Stimulated activated CD4-positive, alpha-beta T cell treated with anti-CD3 and anti-CD28 coated beads, Interleukin-12 subunit alpha, Interleukin-12 subunit beta, amount 100 ng/mL, for 24 hours (primary cell): ENCODE measurements at places on chromosomes 3 and 15.
A peak's percentile ranks its signal among the peaks of the same experiment; 100 is the strongest.

DNA sequence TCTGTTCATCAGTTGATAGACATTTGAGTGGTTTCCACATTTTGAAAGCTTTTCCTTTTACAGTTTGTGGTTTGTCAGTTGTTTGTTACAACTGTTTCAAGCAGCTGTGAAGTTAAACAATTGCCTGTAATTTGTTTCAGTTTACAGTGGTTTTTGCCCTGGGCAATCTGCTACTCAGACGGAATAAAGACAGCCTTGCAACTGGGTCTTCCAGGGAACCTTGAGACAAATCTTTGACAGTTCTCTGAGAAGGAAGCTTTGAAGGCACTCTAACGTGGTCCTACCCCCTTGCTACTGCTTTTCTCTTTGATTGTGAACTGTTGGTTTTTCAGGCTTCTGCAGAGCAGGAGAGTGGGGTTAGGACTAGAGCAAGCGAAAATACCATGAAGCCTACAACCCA lies 28.0 kb downstream of the LRRC28 start:
- no peak for DNase-seq

DNA sequence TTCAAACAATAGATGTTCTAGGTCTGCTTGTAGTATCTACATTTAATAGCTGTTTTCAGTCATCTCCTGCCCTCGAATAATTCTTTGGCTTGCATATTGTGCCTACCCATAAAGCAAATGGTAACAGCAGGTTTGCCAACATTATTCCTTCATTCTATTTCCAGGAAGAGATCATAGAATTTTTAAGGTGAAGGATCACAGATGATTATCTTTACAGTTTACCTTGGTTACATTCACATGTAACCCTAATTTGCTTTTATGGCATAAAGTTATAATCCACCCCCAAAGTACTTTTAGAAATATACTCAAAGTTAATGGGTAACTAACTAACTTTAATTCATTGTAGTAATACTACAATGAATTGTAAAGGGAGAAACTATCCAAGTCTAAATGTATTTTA lies 315.5 kb downstream of the NSUN3 start:
- DNase-seq = no peak

- no peak for DNase-seq
These were observed 67.0 kb upstream of the SLC25A26 start for GRCh38 chr3:66153481-66154443.

DNA sequence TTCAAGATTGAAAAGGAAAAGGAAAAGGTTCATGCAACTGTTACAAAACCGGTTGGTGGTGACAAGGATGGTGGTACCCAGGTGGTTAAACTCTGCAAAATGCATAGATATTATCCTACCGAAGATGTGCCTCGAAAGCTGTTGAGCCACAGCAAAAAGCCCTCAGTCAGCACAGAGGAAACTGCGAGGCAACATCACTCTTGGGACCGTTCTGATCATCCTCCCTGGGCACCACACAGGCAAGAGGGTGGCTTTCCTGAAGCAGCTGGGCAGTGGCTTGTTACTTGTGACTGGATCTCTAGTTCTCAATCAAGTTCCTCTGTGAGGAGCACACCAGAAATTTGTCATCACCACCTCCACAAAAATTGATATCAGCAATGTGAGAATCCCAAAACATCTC lies 86.9 kb downstream of the PLCH1 start:
- DNase-seq = no peak

DNA sequence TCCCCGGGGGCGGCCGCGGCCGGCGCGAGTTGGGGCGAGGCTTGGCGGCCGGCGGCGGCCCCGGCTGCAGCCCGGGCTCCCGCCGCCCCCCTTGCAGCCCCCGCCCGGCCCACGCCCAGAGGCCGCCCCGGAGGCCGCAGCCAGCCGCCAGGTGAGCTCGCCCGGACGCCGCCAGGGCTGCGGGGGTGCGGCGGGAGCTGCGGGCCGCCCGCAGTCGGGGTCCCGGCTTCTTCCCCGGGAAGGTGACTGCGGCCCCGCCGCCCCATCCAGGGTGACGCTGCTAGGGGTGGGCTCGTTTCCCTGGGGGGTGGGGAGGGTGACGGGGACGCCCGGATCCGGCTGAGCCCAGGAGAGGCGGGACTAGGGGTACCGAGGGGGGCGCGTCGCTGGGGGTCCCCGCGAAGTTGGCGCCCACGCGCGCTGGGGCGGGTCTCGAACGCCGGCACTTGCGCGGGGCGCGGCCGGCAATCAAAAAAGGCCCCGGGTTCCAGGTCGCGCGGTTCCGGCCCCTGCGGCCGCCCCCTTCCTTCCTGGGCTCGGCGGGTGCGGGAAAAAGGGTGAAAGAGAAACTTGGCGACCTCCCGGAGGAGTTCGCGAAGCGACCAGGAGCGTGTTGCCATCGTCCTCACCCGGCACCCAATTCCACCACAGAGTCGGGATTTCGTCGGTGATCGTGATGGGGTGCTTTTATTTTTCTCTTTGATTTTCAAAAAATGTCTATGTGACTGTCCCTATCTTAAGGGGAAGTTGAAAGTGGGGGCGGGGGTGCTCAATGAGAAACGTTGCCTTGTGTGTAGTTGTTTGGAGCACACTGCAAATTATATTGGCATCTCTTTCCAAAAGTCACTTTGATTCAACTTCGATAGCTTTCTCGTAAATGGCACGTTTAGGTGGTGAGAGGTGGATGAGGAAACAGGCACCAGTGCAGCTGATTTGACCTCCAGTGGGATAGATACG lies 619 bp downstream of the ATXN7 start:
- peak; percentile 25 for DNase-seq

GRCh38 chr3:123390865-123391600 lies 57.9 kb downstream of the ADCY5 start:
- DNase-seq = no peak

DNA sequence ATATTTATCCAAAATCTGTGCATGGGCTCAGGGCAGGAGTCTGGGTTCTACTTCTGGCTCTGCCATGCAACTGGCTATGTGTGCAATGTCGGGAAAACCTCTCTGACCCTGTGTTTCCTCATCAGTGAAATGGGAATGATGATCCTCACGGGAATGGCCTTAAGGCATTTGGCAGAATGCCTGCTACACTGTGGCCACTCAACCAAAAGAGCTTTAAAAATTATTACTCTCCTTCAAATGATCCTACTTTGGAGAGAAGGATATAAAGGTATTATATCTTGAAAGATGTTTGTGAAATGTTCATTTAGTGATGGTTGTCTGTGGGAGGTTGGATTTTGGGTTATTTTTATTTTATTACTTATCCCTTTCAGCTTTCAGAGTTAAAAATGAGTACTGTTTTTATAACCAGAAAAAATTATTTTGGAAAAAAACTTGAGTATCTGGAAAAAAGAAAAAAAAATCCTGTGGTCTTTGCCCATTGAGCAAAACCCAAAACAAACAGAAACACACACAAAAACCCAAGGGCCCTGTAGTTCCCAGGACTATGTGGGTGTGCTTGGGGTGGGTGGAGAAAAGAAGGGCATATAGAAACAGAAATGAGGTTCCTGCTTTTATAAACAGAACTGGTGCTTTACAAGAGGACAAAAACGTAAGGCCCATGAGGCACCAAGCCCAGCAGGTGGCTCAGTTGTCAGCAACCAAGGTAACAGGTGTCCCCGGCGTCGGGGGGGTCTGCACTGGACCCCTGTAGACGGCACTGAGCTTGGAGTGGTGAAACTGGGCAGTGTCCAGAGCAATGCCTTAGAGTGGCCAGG lies 22.0 kb downstream of the RGMA start:
- no peak for DNase-seq

- no peak for DNase-seq
These were observed 18.1 kb upstream of the VGLL4 start for GRCh38 chr3:11661827-11662226.

GRCh38 chr3:79767905-79768267 lies at the start of gene ROBO1:
ROBO1 (minus strand) TSS chr3:79767998.
- no peak for DNase-seq

GRCh38 chr15:61243983-61244593 lies 15.0 kb upstream of the RORA start:
- DNase-seq = no peak

GRCh38 chr15:29364426-29365078 lies 94.9 kb upstream of the NSMCE3 start:
- no peak for DNase-seq

DNA sequence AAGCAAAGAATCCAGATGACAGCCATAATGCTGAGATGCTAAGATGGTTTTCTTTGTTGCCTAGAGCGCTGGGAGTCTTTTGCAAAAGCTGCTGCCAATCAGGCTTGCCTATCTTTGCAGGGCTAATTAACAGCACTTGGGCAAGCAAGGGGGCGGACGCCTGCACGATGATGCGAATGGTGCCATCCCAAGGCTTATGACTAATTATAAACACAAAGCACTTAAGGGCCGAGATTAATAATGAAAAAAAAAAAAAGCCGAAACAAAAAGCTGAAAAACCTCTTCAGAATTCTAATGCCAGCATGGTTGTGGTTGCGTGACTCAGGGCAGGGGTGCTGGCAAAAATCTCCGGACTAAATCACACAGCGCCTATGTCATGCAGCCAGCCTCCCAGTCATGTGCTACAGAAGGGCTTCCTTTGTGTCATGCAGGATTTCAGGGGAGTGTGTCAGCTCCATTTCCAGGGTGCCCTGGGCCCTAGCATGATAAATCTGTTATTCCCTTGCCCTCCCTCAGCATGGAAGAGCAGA lies 185.0 kb upstream of the ANKRD28 start:
- DNase-seq = no peak

DNA sequence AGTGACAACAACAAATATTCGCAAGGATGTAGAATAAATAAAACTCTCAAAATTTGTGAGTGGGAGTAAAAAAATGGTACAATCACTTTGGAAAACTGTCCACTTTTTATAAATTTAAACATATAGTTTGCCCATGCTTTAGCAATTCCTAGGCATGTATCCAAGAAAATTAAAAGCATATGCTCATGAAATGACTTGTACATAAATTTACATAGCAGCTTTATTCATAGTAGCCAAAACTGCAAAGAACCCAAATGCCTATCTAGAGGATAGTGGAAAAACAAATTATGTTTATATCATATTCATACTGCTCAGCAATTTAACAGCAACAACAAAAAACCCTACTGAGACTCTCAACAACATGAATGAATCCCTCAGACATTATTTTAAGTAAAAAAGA lies 363.6 kb upstream of the CCDC54 start:
- DNase-seq = no peak

GRCh38 chr15:59437817-59438624 lies at the start of gene FAM81A:
FAM81A (plus strand) TSS chr15:59438186; CDS start chr15:59458627, 20,441 bp downstream.
- peak; percentile 40 for DNase-seq

DNA sequence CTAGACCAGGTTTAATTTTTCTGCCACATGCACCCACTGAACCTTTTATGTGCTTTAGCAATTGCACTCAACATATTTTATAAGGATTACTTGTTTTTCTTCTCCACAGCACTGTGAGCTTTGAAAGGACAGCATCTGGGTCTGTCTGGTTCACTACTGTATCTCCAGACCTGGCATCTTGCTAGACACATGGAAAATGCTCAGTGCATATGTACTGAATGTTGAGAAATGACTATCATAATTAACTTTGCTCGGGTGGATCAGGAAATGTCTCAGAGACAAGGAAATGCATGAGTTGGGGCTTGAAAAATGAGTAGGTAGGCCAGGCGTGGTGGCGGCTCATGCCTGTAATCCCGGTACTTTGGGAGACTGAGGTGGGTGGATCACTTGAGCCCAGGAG lies 40.2 kb downstream of the DOCK3 start:
- no peak for DNase-seq

DNA sequence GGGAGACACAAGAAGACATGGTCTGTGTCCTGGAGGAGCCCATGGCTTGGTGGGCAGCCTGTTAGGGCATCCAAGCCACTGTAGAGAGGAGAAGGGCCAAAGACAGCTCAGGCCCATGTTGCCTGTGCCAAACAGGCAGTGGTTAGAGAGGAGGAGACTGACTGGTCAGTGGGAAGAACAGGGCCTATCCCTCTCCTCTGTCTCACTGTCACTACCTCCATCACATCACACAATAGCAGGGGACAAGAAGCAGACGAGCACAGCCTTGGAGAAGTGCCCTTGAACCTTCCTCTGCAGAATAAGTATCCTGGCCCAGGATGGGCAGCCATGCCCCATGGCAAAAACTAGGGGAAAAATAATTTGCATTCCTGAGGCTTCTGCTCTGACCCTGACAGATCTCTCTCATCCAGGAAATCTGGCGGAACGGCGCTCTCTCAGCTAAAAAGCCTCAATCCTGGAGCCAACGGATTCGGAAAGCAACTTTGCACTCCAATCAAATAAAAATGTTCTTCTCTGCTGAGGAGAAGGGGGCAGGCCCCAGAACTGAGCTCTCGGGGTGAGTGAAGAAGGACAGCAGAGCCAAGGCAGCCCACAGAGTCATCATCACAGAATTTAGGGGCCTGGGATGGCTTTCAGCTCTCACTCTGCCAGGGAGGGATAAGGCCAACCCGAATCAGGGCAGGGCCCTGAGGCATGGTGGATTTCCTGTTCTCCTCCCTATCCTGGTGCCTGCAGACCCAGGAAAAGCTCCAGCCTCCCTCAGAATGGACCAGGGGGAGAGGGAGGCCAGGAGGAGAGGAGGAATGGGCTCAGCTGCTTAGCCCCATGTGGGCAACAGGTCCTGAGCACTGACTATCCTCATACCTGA lies 1.6 kb downstream of the SHF start:
- no peak for DNase-seq
